ENCODE measurements at places on chromosomes 5 and 9. TPM values are rescaled to one million over a fixed set of nuclear protein-coding genes. Genes with fewer than 3 reads are reported as not detected.

STPG3 gene
- not detected for total RNA-seq

MYORG gene
- total RNA-seq, result 37.3 TPM

DNA sequence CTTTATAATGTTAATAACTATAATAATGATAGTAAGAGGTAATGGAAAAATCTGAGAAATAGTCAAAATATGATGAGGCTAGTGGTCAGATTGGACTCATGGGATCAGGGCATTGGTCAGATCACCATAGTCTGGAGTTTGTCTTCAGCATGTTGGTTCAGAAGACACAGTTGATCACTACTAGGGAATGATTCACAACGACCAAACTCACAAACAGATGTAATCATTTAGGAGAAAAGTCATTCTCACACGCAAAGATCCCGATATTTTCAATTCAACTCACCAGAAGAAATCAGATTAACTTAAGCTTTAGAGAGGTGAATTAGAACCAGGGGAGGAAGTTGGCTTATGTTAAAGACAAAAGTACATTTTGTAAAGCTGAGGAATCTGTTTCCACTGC lies 131.8 kb downstream of the LURAP1L start:
- no peak for DNase-seq

- DNase-seq, result no peak
Observed at GRCh38 chr9:98766586-98766985, 29.8 kb downstream of the ANKS6 start.

GRCh38 chr5:174937201-174938123 lies 213.1 kb downstream of the MSX2 start:
- no peak for DNase-seq

Measured in Caco-2 (cell line).